ENCODE measurements at places on chromosomes 4 and X. TPM values are rescaled to one million over a fixed set of nuclear protein-coding genes. Genes with fewer than 3 reads are reported as not detected.
A peak's percentile ranks its signal among the peaks of the same experiment; 100 is the strongest.

GPC4 gene
- 2.8 TPM for total RNA-seq

RAB39B gene
- 1.6 TPM for total RNA-seq

SLC4A4 gene
- total RNA-seq: 2.4 TPM

STOX2 gene
- total RNA-seq: 1.1 TPM

CENPVL2 gene
- 0.41 TPM for total RNA-seq

KLHL13 gene
- 0.82 TPM for total RNA-seq

LPAR4 gene
- total RNA-seq: 1.3 TPM

CXCL13 gene
- total RNA-seq: not detected

DNA sequence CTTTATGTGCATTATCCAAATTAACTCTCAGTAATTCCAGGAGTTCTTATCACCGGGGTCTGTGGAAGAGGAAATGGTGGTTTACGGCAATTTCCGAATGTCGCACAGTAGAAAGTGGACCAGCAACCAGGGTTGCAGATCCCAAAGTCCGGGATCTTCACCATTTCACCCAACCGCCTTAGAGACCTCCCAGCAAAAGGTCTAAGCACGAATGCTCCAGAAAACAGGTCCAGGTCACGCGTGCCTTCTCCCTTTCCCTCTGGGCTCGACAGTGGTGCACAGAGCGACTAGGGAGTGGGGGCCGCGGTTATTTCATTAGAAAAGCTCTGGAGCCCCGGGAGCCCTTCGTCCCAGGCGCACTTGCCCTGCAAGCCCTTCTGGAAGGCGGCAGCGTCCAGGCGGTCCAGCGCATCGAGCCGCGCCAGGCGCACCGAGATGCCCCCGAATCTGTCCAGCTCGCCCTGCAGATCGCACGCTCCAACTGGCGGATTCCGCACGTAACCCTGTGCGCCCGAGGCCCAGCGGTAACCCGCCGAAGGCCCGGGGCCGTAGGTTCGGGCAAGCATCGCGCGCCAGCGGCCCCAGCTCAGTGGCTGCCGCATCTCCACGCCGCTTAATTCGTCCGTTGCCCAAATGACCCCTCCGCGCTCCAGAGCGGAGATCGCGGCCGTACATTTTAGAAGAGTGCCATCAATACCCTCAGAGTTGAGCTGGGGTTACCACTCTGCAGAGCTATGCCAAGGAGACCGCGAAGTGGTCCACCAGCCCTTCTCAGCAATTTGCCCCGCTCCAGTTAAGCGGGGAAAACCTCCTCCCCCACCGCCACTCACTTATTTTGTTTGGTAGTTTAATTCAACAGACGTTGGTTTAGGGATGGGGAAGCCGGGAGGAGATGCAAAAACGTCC lies at the start of gene NUDT6:
TSS of gene NUDT6 (minus strand) at position 627 of the 906 bp plus-strand sequence. CDS start at position 602, 25 bp downstream.
- peak; percentile 62 for DNase-seq

- DNase-seq: no peak
These were observed 74.0 kb downstream of the GALNT7 start for GRCh38 chr4:173242466-173243250.

DNA sequence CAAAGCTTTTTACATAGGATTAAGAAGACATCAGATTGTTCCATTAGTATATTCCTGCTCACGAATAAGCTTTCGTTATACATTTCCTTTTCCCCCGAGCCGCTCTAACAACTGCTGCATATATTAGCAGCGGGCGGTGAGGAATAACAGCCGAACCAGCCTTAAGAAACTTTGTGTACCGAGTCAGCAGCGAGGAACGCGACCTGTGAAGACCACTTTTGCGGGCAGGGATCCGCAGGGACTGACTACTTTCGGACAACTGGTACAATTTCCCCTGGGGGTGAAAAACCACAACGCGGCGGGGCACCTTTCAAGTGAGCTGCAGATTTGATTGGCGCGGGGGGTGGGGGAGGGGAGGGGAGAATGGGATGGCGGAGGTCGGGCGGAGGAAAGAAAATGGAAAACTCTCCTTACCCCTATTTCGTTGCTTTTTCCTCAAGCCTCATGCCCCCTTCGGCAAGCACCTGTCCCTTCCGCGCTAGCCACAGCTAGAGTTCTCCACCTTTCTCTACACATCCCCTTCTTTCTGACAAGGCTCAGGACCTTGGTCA lies 5.9 kb upstream of the PITX2 start:
- DNase-seq: no peak

- DNase-seq: peak; percentile 39
These were observed 125.0 kb downstream of the PPP3CA start for GRCh38 chr4:101222156-101222845.

- DNase-seq: no peak
These were observed 15.8 kb downstream of the SORBS2 start for GRCh38 chr4:185796176-185796575.

DNA sequence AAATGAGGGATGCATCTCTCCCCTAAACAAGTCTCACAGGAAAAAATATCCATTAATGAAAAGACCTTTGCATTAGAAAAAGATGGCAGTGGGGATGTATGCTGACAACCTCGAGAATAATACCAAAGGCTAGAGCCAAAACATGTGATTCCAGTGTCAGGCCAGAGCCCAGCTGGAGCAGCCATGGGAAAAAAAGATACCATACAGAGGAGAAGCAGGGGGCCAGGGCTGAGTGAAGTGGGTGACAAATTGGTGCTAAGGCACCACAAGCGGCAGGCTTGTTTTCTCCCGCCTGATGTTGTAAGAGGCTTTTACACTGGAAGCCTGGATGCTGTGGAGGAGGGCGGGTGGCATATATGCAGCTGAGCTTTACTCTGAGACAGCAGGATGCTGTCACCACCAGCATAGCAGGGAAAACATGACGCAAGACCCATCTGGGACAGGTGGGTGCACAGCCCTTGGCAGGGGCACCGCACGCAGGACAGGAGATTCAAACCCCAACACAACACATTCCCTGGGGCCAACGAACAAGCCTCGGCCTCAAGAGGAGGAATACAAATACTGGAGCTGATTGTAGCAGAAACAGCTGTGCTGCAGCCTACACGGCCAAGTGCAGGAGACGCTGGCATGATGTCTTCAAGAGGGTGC lies 91.9 kb downstream of the TSPAN5 start:
- DNase-seq: peak; percentile 27

GRCh38 chr4:111074523-111075114 lies 451.7 kb upstream of the PITX2 start:
- DNase-seq: no peak

GRCh38 chr4:24070117-24070516 lies 180.3 kb upstream of the PPARGC1A start:
- peak; percentile 39 for DNase-seq

DNA sequence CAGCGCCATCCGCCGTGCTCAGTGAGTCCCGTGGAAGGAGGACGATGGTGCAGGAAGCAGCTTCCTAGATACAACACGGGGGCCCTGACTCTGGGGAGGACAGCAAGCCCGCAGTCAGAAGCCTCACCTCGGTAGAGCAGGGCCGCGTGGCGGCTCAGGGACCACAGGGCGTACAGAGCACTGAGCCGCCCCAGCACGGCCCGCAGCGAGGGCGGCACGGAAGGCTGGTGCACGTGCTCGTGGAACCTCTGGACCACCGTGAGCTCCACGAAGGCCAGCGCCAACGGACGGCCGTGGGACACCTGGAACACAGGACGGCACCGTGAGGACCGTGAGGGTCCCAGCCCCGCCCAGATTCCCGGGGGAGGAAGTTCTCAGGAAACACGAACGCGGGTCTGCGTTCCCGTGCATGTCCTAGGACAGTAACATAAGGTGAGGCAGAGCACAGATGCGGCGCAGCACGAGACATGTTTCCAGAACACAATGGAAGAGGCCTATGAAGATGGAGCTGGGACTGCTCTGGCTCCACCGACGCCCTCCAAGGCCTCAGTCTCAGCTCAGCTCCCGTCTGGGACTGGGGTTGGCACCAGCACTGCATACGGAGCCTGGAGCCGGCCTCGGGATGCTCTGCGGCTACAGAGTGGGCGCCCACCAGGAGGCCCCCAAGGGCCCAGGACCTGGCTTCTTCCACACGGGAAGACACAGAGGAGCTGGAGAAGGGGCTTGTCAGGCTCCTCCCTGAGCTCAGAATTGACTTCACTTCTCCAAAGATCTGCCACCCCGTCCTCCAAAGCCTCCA lies 65.5 kb downstream of the ACOX3 start:
- DNase-seq: no peak

DNA sequence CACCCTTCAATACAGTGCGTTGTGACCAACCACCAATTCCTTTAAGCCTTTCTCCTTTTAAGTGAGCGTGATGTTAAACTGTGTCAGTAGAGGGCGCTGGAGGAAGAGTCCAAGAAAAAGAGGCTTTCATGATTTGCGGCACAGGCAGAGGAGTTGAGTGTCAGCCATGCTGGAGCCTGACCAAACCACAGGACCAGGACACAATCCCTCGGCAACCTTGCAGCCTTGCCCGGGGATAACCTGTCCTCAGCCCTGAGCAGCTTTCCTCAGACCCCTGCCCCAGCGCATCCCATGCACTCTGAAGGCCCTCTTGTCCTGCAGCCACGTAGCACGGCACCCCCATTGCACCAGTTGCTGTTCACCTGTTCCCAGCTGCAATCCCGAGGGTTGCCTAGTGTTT lies 53.5 kb upstream of the SMIM31 start:
- no peak for DNase-seq

GRCh38 chr4:5118091-5118786 lies 67.0 kb downstream of the STK32B start:
- DNase-seq: no peak

GRCh38 chr4:2817701-2818350 lies 24.9 kb downstream of the SH3BP2 start:
- DNase-seq: no peak

DNA sequence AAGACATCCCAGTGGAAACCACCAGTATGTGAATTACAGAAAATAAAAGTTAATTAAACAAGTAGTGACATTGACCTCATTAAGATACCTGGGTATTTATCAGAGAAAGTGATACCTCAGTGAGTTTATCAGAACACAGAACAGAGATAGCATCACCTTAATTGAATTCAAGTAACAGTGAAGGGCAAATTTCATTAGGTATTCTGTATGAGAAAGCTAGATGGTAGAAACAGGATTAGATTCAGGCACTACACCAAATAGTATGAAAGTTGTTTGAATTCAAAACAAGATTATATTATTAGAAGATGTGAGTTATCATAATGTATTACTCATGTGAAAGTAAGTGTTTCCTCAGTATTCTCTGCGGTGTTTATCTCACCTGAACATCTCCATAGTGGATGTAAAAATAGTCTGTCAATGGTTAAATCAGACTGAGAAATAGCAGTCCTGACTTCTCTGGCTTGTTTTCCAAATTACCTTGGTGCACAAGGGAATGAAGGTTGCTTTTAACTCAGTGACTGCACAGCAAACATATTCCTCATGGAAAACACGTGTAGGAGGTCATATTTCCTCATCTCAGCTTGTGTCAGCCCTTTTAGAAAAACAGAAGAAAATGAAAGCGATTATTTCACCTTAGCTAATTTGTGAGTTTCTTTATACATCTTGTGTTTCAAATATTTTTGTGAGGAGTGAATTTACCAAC lies 79.9 kb upstream of the PCDH18 start:
- peak; percentile 17 for DNase-seq

DNA sequence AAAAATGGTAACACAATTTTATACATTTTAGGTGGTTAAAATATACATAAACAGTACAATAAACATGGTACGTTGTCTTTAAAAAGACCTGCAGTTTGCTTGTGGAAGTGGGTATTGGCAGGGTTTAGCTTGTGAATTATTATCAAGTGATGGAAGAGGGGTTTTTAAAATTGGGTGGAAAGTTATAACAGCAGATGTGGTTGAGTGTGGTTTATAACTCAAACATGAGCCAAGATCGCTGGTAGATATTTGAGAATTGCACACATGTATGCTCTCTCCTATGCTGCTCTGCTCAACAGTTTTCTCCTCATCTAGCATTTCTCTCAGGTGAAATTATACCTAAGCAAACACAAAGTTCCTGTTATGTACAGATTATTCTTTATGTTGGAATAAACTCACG lies 14.0 kb downstream of the EPGN start:
- DNase-seq: no peak

GRCh38 chr4:25377572-25378436 lies 741 bp downstream of the ANAPC4 start:
- DNase-seq: peak; percentile 16

All from fibroblast of the aortic adventitia (primary cell).